Stimulated activated CD4-positive, alpha-beta T cell treated with anti-CD3 and anti-CD28 coated beads, TNF-alpha, amount 100 ng/mL, for 4 hours (primary cell): ENCODE measurements at places on chromosomes 3 and 15.
A peak's percentile ranks its signal among the peaks of the same experiment; 100 is the strongest.

GRCh38 chr15:70151462-70151861 lies 53.7 kb upstream of the TLE3 start:
- no peak for DNase-seq

GRCh38 chr3:52683611-52684010 lies 2.1 kb downstream of the PBRM1 start:
- DNase-seq: no peak

- no peak for DNase-seq
These were observed 5.1 kb upstream of the LTF start for GRCh38 chr3:46469680-46470357.

- DNase-seq: no peak
These were observed 326.1 kb downstream of the SATB1 start for GRCh38 chr3:18098960-18099587.

- DNase-seq: no peak
These were observed 136.8 kb upstream of the FOXB1 start for GRCh38 chr15:59867086-59867855.

DNA sequence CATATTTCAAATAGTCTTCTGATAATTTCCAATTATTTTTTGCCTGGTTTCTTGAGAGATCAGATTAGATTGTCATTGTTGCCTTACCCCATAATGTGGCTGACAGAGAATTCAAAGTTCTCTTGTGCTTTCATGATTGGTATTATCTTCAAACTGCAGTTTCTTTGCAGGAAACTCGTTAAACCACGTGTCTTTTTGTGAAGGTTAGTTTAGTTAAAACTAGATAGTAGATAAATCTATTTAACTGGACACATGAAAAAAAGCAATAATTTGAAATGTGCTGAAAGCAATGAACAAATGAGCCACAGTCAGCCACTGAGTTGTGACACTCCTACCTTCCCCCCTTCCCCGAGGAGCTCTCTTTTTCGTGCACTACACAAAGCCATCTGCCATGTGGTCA lies 327.5 kb upstream of the UMPS start:
- no peak for DNase-seq

GRCh38 chr3:165837058-165837525 lies at the start of gene BCHE:
TSS of gene BCHE (minus strand) at chr3:165837423. CDS start at chr3:165831033, 6,390 bp downstream.
- no peak for DNase-seq

DNA sequence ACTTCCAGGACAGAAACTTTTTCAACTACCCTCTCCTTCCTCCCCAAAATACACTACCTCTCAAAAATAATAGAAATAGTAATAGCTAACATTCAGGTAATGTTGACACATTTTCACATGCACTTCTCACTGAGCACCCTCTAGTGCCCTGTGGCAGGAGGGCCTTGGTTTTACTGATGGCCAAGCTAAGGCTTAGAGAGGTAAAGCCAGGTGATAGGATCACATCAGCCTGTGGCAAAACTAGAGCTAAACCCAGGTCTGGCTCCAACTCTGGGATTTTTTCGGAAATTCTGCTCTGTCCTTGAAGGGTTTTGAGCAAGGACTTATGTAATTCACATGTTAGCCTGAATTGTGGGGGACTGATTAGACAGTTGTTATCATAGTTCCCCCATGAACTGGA lies 922 bp upstream of the TAMM41 start:
- DNase-seq: no peak

DNA sequence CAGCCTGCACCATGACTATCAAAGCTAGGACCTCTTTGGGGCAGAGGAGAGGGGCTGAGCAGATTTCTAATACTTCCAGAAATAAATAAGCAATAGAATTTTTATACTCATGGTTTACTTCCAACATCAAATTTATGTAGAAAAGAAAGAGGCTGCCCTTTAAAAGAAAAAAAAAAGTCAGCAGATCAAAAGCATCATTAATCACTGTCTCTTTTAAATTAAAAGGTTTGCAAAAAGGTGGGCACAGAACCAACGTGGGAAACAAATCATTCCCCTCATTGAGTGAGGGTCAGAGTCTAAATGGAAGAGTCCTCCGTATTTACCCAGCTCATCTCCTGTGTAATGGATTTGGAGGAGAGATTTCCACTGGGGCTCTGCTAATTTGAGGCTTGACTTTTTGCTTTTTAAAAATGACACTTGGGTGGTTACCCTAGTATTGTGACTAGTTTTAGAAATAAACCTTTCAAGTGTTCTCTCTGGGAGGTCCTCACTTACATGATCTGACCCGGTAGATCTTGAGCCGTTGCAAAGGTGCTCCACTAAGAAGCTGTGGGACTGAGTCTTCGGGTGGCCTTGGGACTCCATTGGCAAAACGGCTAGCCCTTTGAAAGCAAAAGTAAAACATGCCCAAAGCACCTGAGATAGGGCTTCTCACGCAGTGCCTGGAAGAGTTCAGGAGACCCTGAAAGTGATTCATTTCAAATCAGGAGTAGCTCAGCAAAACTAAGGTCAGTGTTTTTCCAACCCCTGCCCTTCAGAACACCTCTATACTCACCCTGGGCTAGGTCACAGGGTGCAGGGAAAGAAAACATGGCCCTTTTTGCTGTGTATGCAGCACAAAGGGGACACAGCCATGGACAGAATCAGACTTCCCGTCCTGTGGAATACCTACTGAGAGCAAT lies 320.9 kb downstream of the FOXP1 start:
- no peak for DNase-seq

DNA sequence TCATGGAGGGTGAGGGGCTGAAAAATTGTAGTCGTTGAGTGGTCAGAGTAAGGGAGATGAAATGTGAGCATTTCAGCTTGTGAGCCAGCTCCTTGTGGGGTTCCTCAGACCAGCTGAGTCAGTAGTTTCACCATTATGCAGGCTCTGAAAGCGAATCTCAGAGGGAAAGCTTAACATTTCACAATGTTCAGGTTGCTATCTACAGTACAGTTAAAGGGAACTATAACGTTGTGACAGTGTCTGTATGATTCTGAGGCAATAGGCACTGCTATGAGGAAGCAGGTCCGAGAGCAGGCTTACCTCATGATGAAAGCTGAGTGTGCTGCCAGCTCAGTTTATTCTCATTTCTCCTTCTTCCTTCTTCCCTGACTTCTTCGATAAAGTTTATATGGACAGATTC lies 469.6 kb downstream of the EDEM1 start:
- no peak for DNase-seq

DNA sequence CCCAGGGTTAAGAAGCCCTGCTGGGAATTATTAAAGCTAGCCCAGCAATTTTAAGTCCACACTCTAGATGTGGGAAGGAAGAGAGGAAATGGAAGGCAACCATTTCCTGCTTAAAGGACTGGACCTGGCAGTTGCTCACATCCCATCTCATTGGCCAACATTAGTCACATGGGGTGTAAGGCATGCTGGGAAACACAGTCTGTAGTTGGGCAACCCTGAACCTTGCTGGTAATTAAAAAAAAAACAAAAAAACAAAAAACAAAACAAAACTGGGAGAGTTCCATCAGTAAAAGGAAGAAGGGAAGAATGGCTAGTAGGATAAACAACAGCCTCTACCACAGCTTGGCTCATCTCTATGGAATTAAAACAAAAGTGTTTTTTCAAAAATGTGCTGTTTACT lies 136.0 kb downstream of the VGLL4 start:
- no peak for DNase-seq

- no peak for DNase-seq
These were observed 19.7 kb upstream of the IQSEC1 start for GRCh38 chr3:13092621-13093617.

GRCh38 chr15:71249986-71250385 lies 134.7 kb downstream of the THSD4 start:
- no peak for DNase-seq

GRCh38 chr15:63968122-63968524 lies 78.2 kb downstream of the DAPK2 start:
- DNase-seq: no peak

GRCh38 chr3:61617041-61617440 lies 55.7 kb downstream of the PTPRG start:
- DNase-seq: no peak

DNA sequence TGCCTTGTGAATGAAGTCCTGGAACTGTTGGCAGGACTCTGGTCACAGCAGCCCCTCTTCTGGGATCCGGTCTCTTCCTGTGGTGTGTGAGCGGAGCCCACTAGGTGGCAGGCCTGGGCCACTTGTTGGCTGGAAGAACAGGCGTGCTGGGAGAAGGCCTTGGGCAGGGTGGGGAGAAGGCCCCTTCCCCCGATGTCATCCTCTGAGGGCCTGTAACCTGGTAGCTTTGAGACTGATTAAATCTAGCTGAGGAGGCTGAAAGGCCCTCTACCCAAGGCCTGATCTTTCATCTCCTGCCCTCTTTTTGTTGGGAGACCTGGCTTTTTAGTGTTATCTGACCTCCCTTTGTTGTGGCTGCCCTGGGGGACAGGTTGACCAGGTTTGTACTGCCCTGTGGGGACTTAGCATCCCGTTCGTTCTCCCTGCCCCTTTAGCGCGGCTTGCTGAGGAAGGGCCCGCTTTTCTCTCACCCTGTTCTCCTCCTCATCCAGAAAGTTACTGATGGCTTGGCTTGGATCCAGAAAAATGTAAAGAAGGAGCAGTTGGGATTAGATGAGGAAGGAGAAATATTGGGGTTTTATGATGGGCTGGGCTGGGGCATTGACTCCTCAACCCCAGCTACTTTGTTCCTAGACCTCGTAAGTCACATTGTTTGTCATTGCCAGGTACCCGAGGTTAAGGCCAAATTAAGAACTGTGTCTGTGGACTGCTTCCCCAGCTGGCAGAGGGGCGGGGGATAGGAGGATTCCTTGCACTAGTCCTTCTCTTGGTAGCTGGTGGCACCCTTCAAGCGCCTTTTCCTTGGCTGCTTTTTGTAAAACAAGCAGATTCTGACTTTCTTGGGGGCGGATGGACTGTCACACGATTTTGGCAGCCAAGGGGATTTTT lies 48.5 kb downstream of the CHCHD6 start:
- DNase-seq: peak; percentile 11

GRCh38 chr3:88921986-88922385 lies 185.4 kb upstream of the EPHA3 start:
- DNase-seq: no peak

DNA sequence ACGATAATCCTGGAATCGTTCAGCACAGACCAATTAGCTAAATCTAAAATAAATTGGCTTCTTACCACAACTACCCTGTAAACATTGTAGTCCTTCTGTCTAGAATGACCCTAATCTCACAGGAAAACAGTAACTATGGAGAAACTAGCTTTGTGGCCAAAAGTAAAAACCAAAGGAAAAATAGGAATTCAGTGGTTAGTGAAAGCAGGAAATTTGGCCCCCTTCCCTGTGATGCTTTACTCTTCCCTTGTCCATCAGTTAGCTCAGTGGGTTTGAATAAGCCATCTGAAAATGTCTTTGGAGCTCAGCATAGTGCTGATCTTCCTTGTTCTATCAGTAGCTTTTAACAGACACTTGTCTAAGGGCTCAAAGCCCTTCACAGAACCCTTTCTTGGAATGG lies 1.6 kb downstream of the NMD3 start:
- DNase-seq: no peak

- no peak for DNase-seq
These were observed 51.0 kb downstream of the MME start for GRCh38 chr3:155131104-155131503.

DNA sequence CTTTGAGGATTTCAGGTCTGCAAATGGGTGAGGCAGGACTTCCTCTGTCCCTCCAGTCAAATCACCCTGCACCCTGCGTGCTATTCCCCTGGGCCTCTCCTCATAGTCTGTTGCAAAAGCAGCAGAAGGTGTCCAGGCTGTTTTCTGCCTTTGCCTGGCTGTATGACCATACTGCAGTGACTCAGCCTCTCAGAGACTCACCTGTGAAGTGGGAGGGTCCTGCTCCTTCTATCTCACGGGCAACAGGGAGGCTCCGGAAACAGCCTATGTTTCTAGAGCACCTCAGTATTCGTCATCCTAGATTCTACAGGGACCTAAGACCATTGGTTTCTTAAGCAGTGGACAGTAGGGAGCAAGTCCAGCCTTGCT lies 216.4 kb downstream of the TLE3 start:
- DNase-seq: no peak

GRCh38 chr3:184419171-184419570 lies 39.3 kb downstream of the CHRD start:
- no peak for DNase-seq

- DNase-seq: no peak
These were observed 30.8 kb downstream of the MEX3B start for GRCh38 chr15:82014989-82015388.

GRCh38 chr3:152211655-152212054 lies 57.1 kb upstream of the MBNL1 start:
- DNase-seq: no peak

GRCh38 chr15:87538327-87538834 lies 718.2 kb downstream of the NTRK3 start:
- DNase-seq: no peak

DNA sequence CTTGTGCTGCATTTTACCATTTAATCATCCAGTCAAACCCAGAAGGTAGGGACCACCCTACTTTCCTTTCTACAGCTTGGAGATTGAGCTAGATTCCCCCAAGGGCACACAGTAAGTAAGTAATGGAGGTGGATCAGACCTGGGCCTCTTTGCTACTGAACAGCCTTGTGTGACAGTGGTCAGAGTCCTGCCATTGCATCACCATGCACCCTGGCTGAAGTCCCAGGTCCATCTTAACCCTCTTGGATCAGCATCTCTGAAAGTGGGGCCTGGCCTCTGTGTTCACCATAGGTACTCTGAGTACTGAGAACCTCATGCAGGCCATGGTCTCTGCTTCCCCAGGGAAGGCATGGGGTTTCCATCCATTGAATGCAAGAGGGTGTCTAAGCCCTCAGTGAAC lies 34.5 kb upstream of the ATP10A start:
- DNase-seq: no peak

GRCh38 chr15:64634027-64634426 lies 141.4 kb downstream of the RBPMS2 start:
- no peak for DNase-seq

- no peak for DNase-seq
These were observed 74.1 kb downstream of the GAP43 start for GRCh38 chr3:115697263-115698053.

- DNase-seq: no peak
These were observed 158.8 kb upstream of the GPR149 start for GRCh38 chr3:154588831-154589230.

- DNase-seq: no peak
These were observed 68.9 kb downstream of the RNF13 start for GRCh38 chr3:149881879-149882278.

- DNase-seq: no peak
These were observed 7.8 kb downstream of the CEP97 start for GRCh38 chr3:101732240-101732641.

DNA sequence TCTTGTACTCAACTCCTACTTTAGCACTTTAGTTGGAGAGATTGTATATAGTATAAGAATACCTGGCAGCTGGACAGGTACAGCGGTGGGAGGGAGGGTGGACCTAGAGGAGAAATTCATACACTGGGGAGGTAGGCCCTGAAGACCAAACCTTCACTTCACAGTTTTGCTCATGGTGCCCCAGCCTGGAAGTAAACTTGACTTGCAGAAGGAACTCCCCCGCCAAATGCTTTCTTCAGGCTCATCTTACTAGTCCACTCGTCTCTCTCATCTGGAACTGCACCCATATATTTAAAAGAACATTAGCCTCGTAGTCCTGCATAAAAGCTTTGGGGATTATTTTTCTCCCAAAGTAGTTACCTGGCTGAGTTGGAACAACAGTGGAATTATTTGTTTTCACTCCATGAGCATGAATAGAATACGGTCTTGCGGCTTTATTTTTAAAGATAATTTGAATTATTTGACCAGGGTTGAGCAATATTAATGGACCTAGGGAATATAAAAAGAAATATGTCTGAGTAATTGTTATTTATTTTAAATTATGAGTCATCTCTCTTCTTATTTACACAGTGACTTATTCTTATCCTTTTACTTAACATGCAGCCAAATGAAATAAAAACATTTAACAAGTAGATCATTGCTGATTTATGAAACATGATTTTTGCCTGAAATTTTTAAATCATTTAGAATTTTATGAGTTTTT lies 25.5 kb upstream of the CP start:
- no peak for DNase-seq

GRCh38 chr3:149790698-149791097 lies 1.7 kb downstream of the ANKUB1 start:
- DNase-seq: no peak
